ENCODE measurements at places on chromosomes 4 and X.

GRCh38 chr4:99414401-99414800, 20.7 kb downstream of the ADH7 start:
- no peak for DNase-seq

- no peak for DNase-seq
Observed at GRCh38 chr4:13994016-13994415, 366.5 kb upstream of the BOD1L1 start.

DNA sequence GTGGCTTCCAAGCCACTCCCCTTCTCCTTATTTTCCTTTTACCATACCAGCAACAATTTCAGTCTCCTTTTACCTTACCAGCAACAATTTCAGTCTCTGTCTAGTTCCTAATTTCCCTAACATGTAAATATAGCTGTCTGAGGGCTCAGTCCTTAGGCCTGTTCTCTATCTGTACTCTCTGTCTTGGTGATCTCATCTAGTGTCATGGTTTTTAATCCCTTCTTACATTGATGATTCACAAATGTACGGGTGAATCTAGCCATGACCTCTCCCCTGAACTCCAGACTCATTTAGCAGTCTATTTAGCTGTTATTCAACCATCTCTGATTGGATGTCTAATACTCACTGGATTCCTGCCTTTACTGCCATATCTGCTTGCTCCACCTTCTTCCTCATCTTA, 7.2 kb downstream of the IL15 start:
- DNase-seq = no peak

DNA sequence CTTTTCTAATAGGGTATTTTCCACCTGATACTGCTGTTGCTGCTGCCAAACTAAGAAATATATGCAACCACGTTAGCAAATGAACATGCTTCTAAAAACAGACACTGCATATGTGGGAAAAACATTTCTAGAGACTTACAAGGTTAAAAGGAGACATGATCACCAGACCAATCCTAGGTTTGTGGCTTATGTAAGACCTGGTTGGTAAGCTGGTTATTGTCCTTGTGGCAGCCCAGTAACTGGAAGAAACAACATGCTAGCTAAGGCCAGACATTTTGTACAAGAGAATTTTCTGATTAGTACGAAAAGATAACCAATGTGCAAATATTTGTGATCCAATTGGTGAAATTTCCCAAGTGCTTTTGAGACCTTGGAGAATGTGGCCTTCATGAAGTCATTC, 112.0 kb downstream of the AFF2 start:
- DNase-seq = no peak

DNA sequence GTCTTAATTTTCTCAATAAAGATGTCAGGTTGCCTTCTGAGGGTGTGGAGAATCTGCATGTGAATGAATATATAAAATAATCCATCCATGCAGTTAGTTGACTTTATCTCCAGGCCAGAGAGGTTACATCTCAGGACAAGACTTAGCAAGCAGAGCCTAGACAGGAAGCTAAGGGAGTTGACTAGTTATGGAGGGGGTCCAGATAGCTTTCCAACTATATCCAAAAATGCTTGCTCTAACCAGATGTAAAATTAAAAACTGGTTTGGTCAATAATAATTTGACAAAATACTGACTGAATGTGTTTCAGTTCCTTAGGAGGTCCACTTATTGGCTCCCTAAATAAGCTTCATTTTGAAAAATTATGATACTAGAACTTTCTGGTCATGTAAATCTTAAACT, 101.4 kb downstream of the PAPSS1 start:
- DNase-seq = no peak

GRCh38 chr4:73856518-73856917, 3.4 kb downstream of the PF4V1 start:
- no peak for DNase-seq

DNA sequence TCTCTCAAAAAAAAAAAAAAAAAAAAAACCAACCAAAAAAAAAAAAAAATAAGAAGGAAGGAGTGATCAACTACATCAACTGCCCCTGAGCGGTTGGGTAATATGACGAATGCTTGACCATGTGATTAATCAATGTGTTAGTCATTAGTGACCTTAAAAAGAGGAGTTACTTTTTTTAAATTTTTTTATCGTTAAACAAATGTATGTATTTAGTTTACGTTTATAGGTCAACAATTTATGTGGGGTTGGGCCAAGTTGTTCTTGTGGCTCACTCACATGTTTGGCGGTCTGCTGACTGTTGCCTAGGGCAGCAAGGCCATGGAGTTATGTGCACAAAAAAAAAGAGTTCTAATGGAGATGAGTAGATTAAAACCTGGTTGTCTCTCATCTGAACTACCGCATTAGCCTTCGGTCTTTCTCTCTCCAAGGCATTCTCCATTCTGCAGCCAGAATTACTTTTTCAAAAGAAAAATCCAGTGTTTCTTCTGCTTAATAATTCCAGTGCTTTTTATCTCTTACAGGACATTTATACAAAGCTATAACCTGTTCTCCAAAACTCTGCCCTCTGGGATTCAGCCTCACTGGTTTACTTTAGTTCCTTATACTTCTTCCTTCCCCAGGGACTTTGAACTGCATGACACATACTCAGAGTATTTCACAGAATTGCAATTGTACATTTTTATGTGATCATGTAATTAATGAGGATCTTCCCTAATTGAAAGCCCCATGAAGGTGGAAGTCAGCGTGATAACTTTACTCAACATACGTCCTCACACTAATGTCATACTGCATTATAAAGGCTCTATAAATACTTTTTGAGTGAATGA, 505.5 kb downstream of the ANKRD50 start:
- DNase-seq = no peak

DNA sequence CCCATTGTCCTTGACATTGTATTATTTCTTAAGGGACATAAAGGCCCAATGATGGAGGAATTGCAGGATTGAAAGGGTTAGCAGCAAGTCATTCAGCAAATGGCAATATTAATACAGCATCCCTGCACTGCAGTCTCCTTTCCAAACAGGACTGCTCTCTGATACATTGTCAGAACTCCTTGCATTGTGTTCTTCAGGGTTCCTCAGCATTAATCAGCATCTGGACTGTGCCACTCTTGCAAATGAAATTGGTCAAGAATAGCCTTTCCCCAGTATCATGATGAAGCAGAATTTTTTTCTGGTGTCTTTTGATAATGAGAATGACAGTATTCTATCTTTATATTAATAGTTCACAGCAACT, 272.6 kb upstream of the HAND2 start:
- no peak for DNase-seq

DNA sequence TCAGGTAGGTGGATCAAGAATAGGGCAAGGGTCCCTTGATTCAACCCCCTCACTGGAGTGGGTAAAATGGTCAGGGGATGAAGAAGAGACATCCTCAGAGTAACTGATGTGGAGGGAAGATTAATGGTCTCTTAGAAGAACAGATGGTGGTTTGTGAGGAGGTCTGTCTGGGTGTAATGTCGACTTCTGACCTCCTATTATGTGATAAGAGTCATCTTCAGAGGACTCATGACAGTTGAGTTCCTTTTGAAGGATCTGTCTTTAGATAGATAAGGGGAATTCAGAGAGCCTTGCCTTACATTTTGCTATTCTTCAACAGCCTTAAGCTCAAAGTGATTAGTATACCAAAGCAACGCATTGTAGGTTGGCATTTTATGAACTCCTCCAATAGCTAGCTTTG, 27.1 kb upstream of the MAGEA8 start:
- DNase-seq = no peak

- DNase-seq = no peak
Observed at GRCh38 chr4:138310991-138311390, 68.8 kb upstream of the SLC7A11 start.

GRCh38 chrX:151776181-151776731, 41.7 kb downstream of the CNGA2 start:
- no peak for DNase-seq

DNA sequence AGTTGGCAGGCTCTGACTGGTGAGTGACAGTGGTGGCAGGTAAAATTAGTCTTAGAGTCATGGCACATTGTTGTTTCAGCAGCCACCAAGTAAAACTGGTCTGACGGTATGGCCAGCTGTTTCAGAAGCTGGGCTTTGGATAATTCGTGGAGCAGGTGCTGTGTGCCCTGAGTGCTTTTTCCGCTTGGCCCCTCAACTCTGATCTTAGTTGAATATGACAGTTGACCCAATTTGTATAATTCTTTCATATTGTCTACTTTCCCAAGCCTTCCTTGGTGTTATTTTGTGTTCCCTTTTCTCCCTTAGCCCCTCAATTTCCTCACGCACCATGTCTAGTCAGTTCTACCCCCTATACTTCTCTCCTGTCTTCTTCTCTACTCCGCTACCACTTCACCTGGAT, 32.0 kb downstream of the CDS1 start:
- DNase-seq = no peak

- no peak for DNase-seq
Observed at GRCh38 chrX:69197690-69198089, 32.4 kb upstream of the PJA1 start.

GRCh38 chr4:145722561-145722960, 42.6 kb downstream of the C4orf51 start:
- DNase-seq = no peak

GRCh38 chrX:11269996-11270395, 23.2 kb upstream of the AMELX start:
- DNase-seq = no peak

GRCh38 chr4:14452764-14453163, 549.5 kb upstream of the CPEB2 start:
- no peak for DNase-seq

- DNase-seq = no peak
Observed at GRCh38 chr4:119697887-119698393, 69.3 kb upstream of the PDE5A start.

Measured in T-helper 22 cell (primary cell).